ENCODE measurements at places on chromosomes 16 and 17. TPM values are rescaled to one million over a fixed set of nuclear protein-coding genes. Genes with fewer than 3 reads are reported as not detected.

The HEATR9 gene
- total RNA-seq: not detected

The PLCG2 gene
- 0.28 TPM for total RNA-seq

The SYT17 gene
- total RNA-seq: not detected

The TEKT1 gene
- not detected for total RNA-seq

The COPZ2 gene
- 41.0 TPM for total RNA-seq

The AATK gene
- not detected for total RNA-seq

The SPNS2 gene
- not detected for total RNA-seq

The GSDMA gene
- not detected for total RNA-seq

The GAST gene
- not detected for total RNA-seq

The FBXW10 gene
- total RNA-seq: not detected

The SLC47A1 gene
- not detected for total RNA-seq

The CAMKK1 gene
- total RNA-seq: 4.2 TPM

The MEFV gene
- total RNA-seq: not detected

All from IMR-90 (cell line).